ENCODE measurements at places on chromosomes 5 and 9. TPM values are rescaled to one million over a fixed set of nuclear protein-coding genes. Genes with fewer than 3 reads are reported as not detected.
A peak's percentile ranks its signal among the peaks of the same experiment; 100 is the strongest.

BARHL1 gene
- total RNA-seq = not detected

DNA sequence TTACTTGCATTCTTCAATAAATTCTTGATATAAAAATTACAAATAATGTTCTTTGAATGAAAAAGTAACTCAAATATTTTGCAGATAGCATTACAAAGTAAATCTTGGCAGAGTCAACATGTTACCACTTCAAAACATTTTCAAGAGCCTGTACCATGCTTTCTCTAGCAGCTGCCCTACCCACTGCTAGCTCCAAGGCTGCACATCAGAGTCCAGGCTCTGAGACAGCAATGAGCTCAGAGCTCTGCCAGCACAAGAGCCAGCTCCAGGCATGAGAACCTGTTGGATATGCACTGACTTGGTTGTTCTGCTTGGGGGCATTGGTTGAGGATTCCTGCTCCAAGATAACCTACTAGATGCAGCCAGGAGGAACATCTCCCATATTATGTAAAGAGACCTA is 211.3 kb upstream of the HAPLN1 start:
- H3K27ac ChIP-seq = no peak overlapping the region
- no peak overlapping the region for H3K4me3 ChIP-seq
- no peaks in the 10 kb centered on the region for H3K4me1 ChIP-seq

DNA sequence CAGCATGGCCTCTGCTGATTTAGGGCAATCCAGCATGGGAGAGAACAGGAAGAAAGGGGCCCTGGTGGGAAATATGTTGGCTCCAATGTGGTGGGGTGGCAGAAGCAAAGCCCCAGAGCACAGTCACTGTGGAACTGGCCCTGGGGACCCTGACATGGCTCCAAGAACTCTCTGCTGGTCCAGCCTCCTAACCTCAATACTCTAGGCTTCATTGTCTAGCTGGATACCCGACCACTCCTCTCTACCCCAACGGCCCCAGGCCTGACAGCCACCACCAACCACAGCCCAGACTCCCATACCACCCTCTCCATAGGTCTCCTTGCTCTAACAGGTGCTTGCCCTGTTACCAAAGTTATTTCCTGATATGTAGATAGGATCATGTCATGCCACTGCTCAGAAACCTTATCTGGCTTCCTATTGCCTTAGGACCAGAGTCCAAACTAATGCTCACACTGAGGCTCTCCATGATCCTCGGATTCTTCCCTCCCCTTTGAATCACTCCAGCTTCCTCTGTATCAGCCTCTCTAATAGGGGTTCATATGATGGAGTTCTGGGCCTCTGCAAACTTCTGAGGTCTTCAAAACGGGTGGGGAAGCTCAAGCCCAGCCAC is 12.9 kb downstream of the ACSL6 start:
- no peak overlapping the region for H3K4me3 ChIP-seq
- H3K27ac ChIP-seq = peak overlapping the region; percentile 2
- DNase-seq = no peak
- peaks cover 50% of the 10 kb centered on the region for H3K4me1 ChIP-seq
- H3K27me3 ChIP-seq = no peaks in the 10 kb centered on the region
- H3K36me3 ChIP-seq = no peaks in the 10 kb centered on the region

LRSAM1 gene
- total RNA-seq = 26.4 TPM

- H3K4me3 ChIP-seq = no peak overlapping the region
- no peak overlapping the region for H3K27ac ChIP-seq
- DNase-seq = no peak
These were observed 488.2 kb downstream of the TLE4 start for GRCh38 chr9:80059979-80060378.

DNA sequence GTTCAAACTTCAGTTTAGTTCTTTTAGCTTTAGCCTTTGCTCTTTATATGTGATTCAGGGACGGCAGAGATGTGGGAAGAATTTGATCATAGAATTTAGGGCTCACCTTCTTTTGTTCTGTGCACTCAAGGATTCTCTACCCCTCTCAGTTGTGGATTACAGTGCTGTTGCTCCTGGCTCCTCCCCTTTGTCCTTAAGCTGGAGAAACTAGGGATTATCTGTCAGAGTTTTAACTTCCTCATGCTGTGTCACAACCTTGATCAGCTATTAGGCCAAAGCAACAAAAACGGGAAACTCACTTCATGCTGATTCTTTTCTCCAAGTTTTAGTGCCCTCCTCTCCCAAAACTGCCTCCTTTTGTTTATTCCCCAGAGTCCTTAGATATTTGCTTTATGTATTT is 13.0 kb upstream of the PCDHAC2 start:
- no peak for DNase-seq
- no peak overlapping the region for H3K27ac ChIP-seq
- H3K27me3 ChIP-seq = peaks cover 9% of the 10 kb centered on the region
- H3K4me1 ChIP-seq = no peaks in the 10 kb centered on the region

DNA sequence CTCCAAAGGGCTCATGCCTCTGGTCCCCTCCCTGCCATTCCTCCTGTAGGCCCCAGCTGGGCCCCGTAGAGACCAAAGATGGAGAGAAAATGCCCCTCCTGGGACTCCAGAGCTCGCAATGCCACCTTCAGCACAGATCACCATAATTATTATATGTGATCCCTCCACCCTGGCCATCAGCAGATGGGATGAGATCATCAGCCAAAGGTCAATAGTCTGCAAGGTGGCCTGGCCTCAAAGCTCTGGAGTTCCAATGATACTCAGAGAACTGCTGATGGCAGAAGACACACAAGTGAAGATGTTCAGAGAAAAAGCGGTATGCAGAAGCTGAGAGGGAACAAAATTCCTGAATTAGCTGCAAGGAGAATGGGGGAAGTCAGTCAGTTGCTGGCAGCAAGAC is 5.0 kb downstream of the RPP25L start:
- no peaks in the 10 kb centered on the region for H3K36me3 ChIP-seq
- DNase-seq = no peak
- no peak overlapping the region for H3K27ac ChIP-seq
- no peak overlapping the region for H3K4me3 ChIP-seq
- H3K27me3 ChIP-seq = peaks cover 3% of the 10 kb centered on the region

TMEFF1 gene
- total RNA-seq = not detected

SMIM33 gene
- total RNA-seq = 0.13 TPM

- DNase-seq = no peak
- no peak overlapping the region for H3K4me3 ChIP-seq
- no peaks in the 10 kb centered on the region for H3K4me1 ChIP-seq
- H3K36me3 ChIP-seq = no peaks in the 10 kb centered on the region
- no peak overlapping the region for H3K27ac ChIP-seq
These were observed 245.2 kb upstream of the TARS1 start for GRCh38 chr5:33195431-33196165.

DNA sequence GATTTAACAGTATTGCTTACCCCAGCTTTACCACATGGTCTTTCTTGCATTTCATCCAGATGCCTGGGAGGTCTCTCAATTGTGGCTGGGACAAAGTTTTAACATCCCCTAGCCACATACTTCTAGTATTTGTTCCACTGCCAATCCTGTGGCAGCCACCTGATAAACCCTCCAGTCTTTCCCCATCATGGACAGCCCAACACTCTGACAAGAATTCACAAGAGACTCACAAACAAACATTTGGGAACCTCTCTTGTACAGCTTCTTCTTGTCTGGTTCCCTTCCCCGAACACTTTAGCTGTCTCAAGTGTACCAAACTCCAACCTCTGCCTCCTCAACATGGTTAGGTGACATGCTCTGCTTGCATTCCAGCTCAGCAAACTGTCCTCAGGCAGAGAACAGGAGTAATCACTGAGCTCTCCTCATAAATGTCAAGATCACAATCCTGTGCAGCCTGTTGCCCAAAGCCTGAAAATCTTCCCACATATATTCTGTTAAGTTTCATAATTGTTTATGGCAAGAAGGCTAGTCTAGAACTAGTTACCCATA is 59.7 kb downstream of the STRBP start:
- peaks cover 5% of the 10 kb centered on the region for H3K36me3 ChIP-seq
- no peak for DNase-seq
- peaks cover 4% of the 10 kb centered on the region for H3K4me1 ChIP-seq
- H3K27me3 ChIP-seq = no peaks in the 10 kb centered on the region
- no peak overlapping the region for H3K4me3 ChIP-seq

DNA sequence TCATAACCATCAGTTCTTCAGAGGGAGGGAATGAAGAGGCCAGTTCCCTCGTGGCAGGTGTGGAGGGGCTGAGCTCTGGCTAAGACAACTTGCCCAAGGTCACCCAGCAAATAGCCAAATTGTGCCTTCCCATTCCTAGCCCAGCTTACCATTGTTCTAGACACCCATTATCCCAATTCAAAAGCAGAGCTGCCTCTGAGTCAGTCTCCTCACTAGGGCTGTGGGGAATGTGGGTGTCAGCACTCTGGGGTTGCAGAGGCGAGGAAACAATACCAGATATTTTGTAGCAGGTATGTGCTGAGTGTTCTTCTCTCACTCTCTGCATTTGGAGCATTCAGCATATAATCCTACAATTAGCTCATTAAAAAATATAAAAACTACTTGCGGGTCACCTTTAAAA is 270.8 kb downstream of the PSAT1 start:
- H3K27me3 ChIP-seq = peaks cover 18% of the 10 kb centered on the region
- no peak overlapping the region for H3K27ac ChIP-seq
- no peak overlapping the region for H3K4me3 ChIP-seq
- H3K4me1 ChIP-seq = no peaks in the 10 kb centered on the region
- no peaks in the 10 kb centered on the region for H3K36me3 ChIP-seq
- DNase-seq = no peak

TCF7 gene
- 911 TPM for total RNA-seq

- H3K27me3 ChIP-seq = no peaks in the 10 kb centered on the region
- no peak for DNase-seq
- no peak overlapping the region for H3K27ac ChIP-seq
- no peaks in the 10 kb centered on the region for H3K4me1 ChIP-seq
- no peaks in the 10 kb centered on the region for H3K36me3 ChIP-seq
These were observed 52.2 kb upstream of the SPINK5 start for GRCh38 chr5:148011398-148012137.

ADAMTS6 gene
- total RNA-seq = 7.7 TPM

DNA sequence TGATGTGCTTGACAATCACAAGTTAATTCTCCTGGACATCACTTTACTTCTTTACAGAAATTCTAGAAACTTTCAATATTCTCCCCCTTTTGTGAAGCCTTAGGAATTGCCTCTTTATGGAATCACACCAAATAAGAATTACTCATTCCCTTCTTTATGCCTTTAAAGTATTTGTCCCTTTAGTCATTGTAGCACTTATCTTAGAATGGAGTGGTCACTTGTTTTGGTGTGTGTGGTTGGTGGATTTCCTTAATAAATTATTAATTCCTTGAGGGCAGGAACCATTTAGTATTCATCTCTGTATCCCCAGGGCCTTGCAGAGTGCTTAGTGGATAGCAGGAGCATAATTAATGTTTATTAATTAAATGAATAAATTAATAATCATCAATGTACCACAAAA is 307.0 kb downstream of the ARRDC3 start:
- no peak overlapping the region for H3K27ac ChIP-seq
- H3K4me3 ChIP-seq = no peak overlapping the region
- H3K27me3 ChIP-seq = no peaks in the 10 kb centered on the region
- no peaks in the 10 kb centered on the region for H3K36me3 ChIP-seq
- no peaks in the 10 kb centered on the region for H3K4me1 ChIP-seq

FAXDC2 gene
- 0.86 TPM for total RNA-seq

OBP2B gene
- not detected for total RNA-seq

DNA sequence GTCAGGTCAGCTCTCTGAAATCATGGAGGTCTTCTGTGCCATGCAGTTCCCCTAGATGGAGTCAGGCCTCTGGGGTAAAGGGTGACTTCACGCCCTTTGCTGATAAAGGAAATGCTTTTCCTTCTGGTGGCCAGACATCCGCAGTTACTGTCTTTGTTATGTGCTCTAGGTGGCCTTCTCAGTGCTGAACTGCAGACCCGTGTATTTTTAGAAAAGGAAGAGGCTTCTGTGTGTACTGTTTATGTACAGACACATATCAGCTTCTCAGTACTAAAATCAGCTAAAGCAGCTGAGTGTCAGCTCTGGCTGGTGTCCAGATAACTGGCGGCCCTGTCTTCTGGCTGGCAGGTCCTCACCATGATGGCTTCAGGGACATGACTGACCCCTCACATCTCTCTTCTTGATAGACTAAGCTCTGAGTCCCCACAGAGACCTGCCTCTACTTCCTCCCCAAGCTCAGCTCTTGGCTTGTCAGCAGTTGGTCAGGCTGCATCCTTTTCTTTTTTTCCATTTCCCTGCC is 75.3 kb downstream of the ARHGAP26 start:
- H3K27ac ChIP-seq = peak overlapping the region; percentile 94
- H3K4me3 ChIP-seq = peak overlapping the region; percentile 61
- no peaks in the 10 kb centered on the region for H3K27me3 ChIP-seq
- no peaks in the 10 kb centered on the region for H3K36me3 ChIP-seq
- no peak for DNase-seq
- H3K4me1 ChIP-seq = peaks cover 51% of the 10 kb centered on the region

SLCO6A1 gene
- total RNA-seq = not detected

DNA sequence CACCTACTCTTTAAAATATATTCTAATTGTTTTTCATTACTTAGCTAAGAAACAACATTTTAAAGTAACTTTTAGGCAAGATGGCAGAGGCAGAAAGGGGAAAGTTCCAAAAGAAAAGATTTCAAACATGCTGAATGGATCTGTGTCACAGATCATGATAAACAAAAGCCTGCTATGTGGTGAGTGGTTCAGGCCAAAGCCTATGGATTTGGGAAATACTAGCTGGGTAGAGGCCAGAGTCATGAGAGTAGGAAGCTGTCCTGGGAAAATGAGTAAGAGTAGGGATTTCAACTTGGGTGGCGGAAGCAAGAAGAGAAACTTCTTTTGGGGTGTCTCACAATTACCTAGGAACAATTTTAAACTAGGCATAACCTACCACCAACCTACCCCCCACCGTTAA is 68.7 kb upstream of the GRHPR start:
- peaks cover 39% of the 10 kb centered on the region for H3K36me3 ChIP-seq
- H3K27ac ChIP-seq = no peak overlapping the region
